ENCODE measurements at places on chromosomes 3 and 15. TPM values are rescaled to one million over a fixed set of nuclear protein-coding genes. Genes with fewer than 3 reads are reported as not detected.

The CASR gene
- not detected for total RNA-seq

The CPN2 gene
- not detected for total RNA-seq

The C3orf20 gene
- total RNA-seq: not detected

The PDIA3 gene
- 311 TPM for total RNA-seq

The SCN5A gene
- 0.05 TPM for total RNA-seq

The CHCHD6 gene
- total RNA-seq: 6.0 TPM

The LRRC2 gene
- 0.37 TPM for total RNA-seq

Measured in cardiac ventricle fibroblast (primary cell).